Liver (tissue), 10 donors: ENCODE measurements at places on chromosomes 2 and 18.

DNA sequence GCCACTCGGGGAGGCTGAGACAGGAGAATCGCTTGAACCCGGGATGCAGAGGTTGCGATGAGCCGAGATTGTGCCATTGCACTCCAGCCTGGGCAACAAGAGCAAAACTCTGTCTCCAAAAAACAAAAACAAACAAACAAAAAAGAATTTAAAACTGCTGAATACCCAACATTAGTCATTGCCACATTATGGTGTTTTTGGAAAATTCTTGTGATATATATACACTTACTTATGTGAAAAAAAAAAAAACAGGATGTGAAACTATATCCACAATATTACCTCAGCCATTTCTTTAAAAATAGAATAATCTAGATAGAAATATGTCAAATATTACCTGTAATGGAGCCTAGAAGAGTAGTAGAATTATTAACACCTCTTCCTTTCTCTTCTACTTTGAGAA lies 288.3 kb upstream of the FN1 start:
- no peak for DNase-seq

DNA sequence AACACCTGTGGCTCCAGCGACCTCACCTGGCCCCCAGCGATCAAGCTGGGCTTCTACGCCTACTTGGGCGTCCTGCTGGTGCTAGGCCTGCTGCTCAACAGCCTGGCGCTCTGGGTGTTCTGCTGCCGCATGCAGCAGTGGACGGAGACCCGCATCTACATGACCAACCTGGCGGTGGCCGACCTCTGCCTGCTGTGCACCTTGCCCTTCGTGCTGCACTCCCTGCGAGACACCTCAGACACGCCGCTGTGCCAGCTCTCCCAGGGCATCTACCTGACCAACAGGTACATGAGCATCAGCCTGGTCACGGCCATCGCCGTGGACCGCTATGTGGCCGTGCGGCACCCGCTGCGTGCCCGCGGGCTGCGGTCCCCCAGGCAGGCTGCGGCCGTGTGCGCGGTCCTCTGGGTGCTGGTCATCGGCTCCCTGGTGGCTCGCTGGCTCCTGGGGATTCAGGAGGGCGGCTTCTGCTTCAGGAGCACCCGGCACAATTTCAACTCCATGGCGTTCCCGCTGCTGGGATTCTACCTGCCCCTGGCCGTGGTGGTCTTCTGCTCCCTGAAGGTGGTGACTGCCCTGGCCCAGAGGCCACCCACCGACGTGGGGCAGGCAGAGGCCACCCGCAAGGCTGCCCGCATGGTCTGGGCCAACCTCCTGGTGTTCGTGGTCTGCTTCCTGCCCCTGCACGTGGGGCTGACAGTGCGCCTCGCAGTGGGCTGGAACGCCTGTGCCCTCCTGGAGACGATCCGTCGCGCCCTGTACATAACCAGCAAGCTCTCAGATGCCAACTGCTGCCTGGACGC lies 4.9 kb downstream of the GPR35 start:
- no peak for DNase-seq

DNA sequence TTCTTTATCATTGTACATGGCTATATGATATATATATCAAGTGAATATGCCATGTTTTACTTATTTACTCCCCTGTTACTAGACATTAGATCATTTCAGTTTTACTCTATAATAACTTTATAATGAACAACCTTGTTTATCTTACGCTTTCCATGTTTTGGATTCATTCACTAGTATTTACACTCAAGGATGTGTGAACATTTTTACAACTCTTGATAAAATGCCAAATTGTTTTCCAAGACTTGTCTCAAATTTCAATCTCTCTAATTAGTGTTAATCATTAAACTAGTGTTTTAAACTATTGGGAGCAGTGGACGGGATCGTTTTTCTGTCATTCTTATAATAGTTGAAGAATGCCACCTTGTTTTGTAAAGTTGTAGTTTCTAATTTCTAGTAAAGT lies 51.5 kb upstream of the B3GNT7 start:
- no peak for DNase-seq

DNA sequence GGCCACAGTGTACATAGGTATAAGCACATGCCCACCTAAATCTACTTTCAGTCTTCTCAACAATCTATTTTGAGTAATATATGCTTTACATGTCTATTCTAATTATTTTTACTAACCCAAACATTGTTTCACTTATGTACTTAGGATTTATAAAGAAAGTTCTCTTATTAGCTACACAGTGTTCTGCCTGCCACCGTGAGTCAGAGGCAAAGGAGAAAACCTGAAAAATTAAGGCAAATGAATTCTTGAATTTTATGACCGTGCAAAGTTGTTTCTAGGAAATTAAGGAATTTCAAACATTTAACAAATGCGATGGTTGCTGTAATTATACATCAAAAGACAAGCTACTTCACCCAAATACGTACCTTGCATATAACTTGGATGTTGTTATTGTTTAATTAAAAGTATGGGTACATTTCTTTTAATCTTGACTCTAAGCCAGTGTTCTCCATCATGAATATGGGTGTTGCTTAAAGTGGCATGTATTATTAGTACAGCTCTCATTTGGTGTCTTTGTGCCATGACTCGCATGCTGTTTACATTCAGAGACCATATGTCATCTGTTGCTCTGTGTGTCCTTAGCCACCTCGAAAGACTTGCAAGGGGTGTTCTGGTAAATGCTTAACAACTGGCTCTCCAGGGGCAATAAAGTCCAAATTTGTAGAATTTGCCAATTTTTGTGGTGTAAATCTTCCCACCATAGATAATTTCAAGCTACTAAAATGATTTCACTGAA lies 154.3 kb upstream of the FN1 start:
- DNase-seq = no peak

GRCh38 chr18:76972846-76973519 lies 150.6 kb downstream of the ZNF236 start:
- no peak for DNase-seq

- DNase-seq = no peak
Measured at GRCh38 chr2:233828546-233829192, 25.7 kb downstream of the HJURP start.
